ENCODE measurements at places on chromosomes 16 and 17. TPM values are rescaled to one million over a fixed set of nuclear protein-coding genes. Genes with fewer than 3 reads are reported as not detected.

The CCL5 gene
- 0.83 TPM for total RNA-seq

The HSD17B1 gene
- 1.5 TPM for total RNA-seq

The CMTM2 gene
- total RNA-seq: not detected

DNA sequence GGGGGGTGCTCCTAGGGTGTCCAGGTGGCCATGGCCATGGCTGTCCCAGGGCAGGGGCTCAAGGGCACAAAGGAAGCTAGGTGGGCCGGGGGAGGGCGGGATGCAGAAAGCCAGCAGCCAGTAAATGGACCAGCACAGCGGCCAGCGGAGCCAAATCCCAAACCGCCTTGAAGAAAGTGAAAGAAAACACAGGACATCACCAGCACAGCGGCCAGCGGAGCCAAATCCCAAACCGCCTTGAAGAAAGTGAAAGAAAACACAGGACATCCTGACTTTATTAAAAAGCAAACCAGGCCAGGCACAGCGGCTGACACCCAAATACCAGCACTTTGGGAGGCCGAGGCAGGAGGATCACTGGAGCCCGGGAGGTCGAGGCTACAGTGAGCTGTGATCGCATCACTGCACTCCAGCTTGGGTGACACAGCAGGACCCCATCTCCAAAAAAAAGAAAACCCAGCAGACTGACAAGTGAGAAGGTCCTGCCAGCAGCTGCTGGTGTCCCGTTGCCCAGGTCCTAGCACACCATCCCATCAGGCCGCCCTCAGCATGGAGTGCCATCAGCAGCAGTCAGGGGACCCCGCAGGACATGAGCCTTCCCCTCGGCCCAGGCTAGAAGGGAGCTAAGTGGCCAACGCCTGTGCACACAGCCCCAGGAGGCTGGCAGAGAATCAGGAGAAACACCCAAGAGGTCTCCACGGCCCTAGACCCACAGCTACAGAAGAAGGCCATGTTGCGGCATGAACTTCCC is 17.0 kb downstream of the SLC38A10 start:
- no peak for DNase-seq
- H3K4me3 ChIP-seq: no peak overlapping the region
- H3K27me3 ChIP-seq: no peaks in the 10 kb centered on the region

GRCh38 chr16:2019921-2020831 is 591 bp downstream of the NPW start:
- no peak for DNase-seq
- H3K4me1 ChIP-seq: peaks cover 17% of the 10 kb centered on the region
- no peak overlapping the region for H3K4me3 ChIP-seq
- no peak overlapping the region for H3K27ac ChIP-seq
- H3K36me3 ChIP-seq: no peaks in the 10 kb centered on the region

DNA sequence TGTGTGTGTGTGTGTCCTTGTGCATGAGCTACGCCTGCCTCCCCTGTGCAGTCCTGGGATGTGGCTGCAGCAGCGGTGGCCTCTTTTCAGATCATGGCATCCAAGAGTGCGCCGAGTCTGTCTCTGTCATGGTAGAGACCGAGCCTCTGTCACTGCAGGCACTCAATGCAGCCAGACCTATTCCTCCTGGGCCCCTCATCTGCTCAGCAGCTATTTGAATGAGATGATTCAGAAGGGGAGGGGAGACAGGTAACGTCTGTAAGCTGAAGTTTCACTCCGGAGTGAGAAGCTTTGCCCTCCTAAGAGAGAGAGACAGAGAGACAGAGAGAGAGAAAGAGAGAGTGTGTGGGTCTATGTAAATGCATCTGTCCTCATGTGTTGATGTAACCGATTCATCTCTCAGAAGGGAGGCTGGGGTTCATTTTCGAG is 22.5 kb downstream of the STAT5A start:
- no peaks in the 10 kb centered on the region for H3K27me3 ChIP-seq
- H3K4me3 ChIP-seq: no peak overlapping the region
- peaks cover 62% of the 10 kb centered on the region for H3K4me1 ChIP-seq
- H3K27ac ChIP-seq: peak overlapping the region; percentile 81
- no peak for DNase-seq

- no peaks in the 10 kb centered on the region for H3K27me3 ChIP-seq
- no peak overlapping the region for H3K27ac ChIP-seq
- peak; percentile 90 for DNase-seq
- H3K36me3 ChIP-seq: no peaks in the 10 kb centered on the region
- peaks cover 24% of the 10 kb centered on the region for H3K4me1 ChIP-seq
Observed at GRCh38 chr16:83956336-83957289, 3.6 kb downstream of the OSGIN1 start.

DNA sequence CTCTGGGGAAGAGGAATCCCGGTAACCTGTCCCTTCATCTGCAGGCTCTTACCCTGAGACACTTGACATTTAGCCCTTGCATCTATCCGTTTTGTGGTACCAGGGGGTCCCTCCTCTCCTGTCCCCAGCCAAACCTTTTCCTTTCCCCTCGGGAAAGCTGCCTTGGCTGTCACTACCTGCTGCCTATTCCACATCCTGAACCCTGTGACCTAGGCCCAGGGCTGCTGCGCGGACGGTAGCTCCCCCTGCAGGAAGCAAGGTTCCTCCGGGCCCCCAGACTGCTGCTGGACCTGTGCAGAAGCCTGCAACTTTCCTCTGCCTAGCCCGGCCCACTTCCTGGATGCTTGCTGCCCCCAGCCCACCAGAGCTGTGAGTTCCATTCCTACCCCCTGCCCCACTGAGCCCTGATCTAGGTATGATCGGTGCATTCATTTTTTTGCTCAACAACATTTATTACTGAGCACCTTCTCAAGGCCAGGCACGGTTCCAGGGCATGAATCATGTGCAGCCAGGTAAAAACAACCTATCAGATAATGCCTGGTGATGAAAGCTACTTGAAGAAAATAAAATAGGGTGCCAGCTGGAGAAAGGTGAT is 10.5 kb upstream of the ALDOA start:
- no peaks in the 10 kb centered on the region for H3K36me3 ChIP-seq
- H3K27me3 ChIP-seq: no peaks in the 10 kb centered on the region
- H3K4me1 ChIP-seq: peaks cover 13% of the 10 kb centered on the region
- no peak for DNase-seq

DNA sequence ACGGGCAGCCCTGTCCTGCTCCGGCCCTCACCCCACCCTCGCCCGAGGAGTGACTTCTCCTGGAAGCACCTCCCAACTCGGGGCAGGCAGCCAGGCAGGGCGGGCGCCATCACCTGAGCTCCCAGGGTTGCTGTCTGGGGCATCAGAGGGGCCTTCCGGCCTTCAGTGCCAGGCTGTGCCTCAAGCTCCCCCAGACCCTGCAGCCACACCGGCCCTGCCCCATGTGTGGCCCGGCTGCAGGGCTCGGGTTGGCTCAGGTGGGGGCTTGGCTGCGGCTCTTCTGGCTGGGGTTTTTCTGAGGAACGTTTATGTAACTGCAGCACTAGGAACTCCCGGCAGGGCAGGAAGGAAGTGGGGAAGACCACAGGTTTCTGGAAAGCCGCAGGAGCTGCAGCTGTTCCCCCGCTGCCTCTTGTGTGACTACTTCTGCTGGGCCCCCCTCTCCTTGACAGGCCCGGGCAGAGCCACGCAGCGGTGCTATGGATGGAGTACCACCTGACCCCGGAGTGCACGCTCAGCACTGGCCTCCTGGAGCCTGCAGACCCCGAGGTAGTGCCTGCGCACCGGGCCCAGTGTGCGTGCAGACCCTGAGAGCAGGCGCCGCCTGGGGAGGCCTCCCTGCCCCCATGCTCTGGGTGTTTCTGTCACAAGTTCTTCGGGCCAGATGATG is 45.6 kb downstream of the PRMT7 start:
- DNase-seq: peak; percentile 72
- H3K36me3 ChIP-seq: peaks cover 44% of the 10 kb centered on the region
- H3K27ac ChIP-seq: peak overlapping the region; percentile 72
- H3K4me3 ChIP-seq: no peak overlapping the region

- H3K36me3 ChIP-seq: no peaks in the 10 kb centered on the region
- no peaks in the 10 kb centered on the region for H3K27me3 ChIP-seq
- H3K4me3 ChIP-seq: peak overlapping the region; percentile 9
- no peaks in the 10 kb centered on the region for H3K4me1 ChIP-seq
- peak; percentile 48 for DNase-seq
Observed at GRCh38 chr17:20992416-20992815, 50.4 kb downstream of the USP22 start.

DNA sequence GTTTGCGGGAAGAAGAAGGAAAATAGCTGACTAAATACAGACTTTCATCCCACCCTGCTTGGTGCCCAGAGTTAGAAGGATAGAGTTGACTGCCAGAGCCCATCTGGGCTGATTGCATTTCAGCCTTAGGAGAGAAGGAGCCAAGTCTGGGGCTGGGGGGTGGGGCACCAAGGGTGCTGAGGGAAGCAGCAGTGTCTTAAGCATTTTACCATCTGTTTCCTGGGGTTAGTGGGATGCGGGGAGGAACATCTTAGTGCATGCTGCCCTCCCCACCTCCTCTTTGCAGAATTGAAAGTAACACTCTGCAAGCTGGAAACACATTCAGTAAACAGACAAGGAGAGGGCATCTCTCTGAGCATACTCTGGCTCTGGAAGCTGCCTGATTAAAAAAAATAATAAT is 1.5 kb upstream of the ARL5C start:
- DNase-seq: no peak
- H3K36me3 ChIP-seq: no peaks in the 10 kb centered on the region
- peaks cover 7% of the 10 kb centered on the region for H3K4me1 ChIP-seq
- no peak overlapping the region for H3K4me3 ChIP-seq
- no peak overlapping the region for H3K27ac ChIP-seq

GRCh38 chr17:77892031-77892430 is 66.5 kb upstream of the TNRC6C start:
- no peak for DNase-seq
- H3K36me3 ChIP-seq: no peaks in the 10 kb centered on the region
- no peaks in the 10 kb centered on the region for H3K27me3 ChIP-seq
- no peak overlapping the region for H3K4me3 ChIP-seq
- peaks cover 13% of the 10 kb centered on the region for H3K4me1 ChIP-seq

DNA sequence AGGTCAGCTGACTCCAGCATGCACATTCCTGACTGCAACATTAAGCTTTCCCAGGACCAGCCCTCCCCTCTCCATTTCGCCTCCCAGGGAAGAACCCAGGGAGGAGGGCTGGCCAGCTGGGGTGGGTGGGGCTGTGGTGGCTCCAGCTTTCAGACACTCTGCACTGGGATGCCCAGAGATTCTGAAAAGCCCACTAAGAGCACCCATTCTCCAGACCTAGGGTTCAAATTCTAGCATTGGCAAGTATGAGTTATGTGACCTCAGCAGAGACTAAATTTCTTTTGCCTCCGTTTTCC is 7.8 kb downstream of the DLX3 start:
- H3K4me1 ChIP-seq: no peaks in the 10 kb centered on the region
- peaks cover 9% of the 10 kb centered on the region for H3K27me3 ChIP-seq
- DNase-seq: no peak
- H3K27ac ChIP-seq: no peak overlapping the region
- H3K4me3 ChIP-seq: no peak overlapping the region

DNA sequence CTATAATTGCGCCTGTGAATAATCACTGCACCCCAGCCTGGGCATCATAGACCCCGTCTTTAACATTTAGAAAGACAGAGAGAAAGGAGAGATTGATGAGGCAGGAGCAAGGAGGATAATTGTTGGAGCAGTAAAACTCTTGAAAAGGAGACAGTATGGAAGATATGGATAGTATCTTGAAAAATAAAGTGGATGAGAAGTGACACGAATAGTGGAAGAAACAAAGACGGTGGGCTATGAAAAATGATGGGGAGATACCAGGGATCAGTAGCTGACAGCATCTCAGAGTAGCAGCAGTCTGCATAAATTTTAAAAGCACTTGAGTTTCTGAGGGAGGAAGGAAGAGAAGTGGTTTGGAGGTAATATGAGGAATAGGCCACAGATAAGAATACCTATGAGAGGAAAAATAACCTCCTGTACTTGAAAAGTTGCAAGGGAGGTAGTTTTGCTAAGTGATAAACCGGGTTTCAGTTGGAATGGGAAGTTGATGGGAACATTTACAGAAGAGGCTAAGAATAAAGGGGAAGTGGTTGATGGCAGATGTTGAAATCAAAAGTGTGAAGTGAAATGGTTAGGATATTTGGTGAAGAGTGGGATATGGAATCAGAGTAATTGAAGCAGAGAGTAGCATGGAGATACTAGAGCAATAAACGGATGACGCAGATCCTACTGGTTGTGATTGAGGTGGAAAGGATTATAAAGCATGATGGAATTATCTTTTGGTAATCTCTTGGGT is 1.8 kb upstream of the PPM1D start:
- no peaks in the 10 kb centered on the region for H3K27me3 ChIP-seq
- H3K4me3 ChIP-seq: no peak overlapping the region
- H3K27ac ChIP-seq: peak overlapping the region; percentile 96
- no peak for DNase-seq
- H3K36me3 ChIP-seq: no peaks in the 10 kb centered on the region

Data from adrenal gland (tissue), 19 donors.